CD8-positive, alpha-beta memory T cell (primary cell): ENCODE measurements at places on chromosomes 2 and 18. TPM values are rescaled to one million over a fixed set of nuclear protein-coding genes. Genes with fewer than 3 reads are reported as not detected.

GAL3ST2 gene
- not detected for polyA plus RNA-seq

GNLY gene
- polyA plus RNA-seq: 953 TPM

LHCGR gene
- polyA plus RNA-seq: not detected

NLRC4 gene
- polyA plus RNA-seq: not detected

PFN4 gene
- polyA plus RNA-seq: not detected

GAD1 gene
- not detected for polyA plus RNA-seq

REEP1 gene
- not detected for polyA plus RNA-seq

ACP1 gene
- 171 TPM for polyA plus RNA-seq

RAB6C gene
- polyA plus RNA-seq: not detected

WNT6 gene
- polyA plus RNA-seq: 0.39 TPM

YIPF4 gene
- 22.9 TPM for polyA plus RNA-seq

ASTL gene
- 0.49 TPM for polyA plus RNA-seq

DNA sequence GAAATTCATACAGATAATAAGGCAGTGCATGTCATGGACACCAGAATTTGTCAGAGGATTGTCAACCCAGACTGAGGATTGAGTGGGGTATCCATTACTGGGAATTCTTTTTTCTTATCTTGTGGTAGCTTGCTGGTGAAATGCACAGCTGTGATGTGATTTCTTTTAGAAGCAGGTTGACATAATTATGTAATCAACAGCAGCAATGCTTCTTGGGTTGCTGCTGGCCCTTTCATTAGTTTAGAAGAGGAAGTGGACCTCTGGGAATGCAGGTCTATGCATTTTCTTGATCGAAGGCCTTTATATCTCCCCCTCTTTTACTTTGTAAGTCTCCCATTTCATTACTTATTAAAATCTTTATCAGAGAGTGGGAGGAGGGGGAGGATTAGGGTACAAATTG is 319.9 kb downstream of the AGPS start:
- H3K4me1 ChIP-seq: no peaks in the 10 kb centered on the region
- DNase-seq: no peak
- H3K36me3 ChIP-seq: no peaks in the 10 kb centered on the region
- no peaks in the 10 kb centered on the region for H3K27me3 ChIP-seq
- no peak overlapping the region for H3K27ac ChIP-seq
- H3K4me3 ChIP-seq: no peak overlapping the region

DNA sequence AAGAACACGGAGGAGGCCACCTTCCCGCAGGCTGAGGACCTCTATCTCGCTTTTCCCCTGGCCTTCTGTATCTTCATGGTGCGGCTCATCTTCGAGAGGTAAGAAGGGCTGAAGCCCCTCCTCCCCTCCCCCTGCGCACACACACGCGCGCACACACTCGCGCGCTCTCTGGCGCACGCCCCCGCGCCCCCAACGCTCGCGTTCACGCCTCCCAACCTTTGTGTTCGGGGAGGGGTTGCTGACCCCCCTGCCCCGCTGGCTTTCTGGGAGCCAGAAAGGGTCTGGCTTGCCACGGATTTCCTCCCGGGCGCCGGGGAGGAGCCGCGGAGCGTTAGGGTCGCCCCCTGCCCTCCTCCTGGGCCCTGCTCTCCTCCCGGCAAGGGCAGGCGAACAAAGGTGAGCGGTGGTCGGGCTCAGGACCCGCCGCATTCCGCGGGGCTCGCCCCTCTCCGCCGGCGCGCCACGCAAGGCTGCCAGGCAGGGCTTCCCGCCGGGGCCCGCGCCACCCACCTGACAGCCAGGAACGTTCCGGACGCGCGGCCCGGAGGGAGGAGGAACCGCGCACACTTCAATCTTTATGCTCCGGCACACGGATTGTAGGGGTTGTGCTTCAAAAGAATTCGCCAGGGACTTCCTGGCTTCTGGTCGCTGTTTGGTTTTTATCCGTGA is 583 bp downstream of the CERS6 start:
- peak; percentile 53 for DNase-seq
- no peaks in the 10 kb centered on the region for H3K27me3 ChIP-seq
- peaks cover 17% of the 10 kb centered on the region for H3K4me1 ChIP-seq
- H3K27ac ChIP-seq: peak overlapping the region; percentile 1
- no peaks in the 10 kb centered on the region for H3K36me3 ChIP-seq

GRCh38 chr2:179487010-179487731 is 222.5 kb upstream of the SESTD1 start:
- no peak for DNase-seq
- no peak overlapping the region for H3K4me3 ChIP-seq
- no peaks in the 10 kb centered on the region for H3K27me3 ChIP-seq
- H3K27ac ChIP-seq: no peak overlapping the region
- no peaks in the 10 kb centered on the region for H3K4me1 ChIP-seq

- H3K27me3 ChIP-seq: no peaks in the 10 kb centered on the region
- H3K4me1 ChIP-seq: no peaks in the 10 kb centered on the region
- H3K4me3 ChIP-seq: no peak overlapping the region
- no peaks in the 10 kb centered on the region for H3K36me3 ChIP-seq
Measured at GRCh38 chr2:33436083-33436482, 40.4 kb upstream of the RASGRP3 start.

DNA sequence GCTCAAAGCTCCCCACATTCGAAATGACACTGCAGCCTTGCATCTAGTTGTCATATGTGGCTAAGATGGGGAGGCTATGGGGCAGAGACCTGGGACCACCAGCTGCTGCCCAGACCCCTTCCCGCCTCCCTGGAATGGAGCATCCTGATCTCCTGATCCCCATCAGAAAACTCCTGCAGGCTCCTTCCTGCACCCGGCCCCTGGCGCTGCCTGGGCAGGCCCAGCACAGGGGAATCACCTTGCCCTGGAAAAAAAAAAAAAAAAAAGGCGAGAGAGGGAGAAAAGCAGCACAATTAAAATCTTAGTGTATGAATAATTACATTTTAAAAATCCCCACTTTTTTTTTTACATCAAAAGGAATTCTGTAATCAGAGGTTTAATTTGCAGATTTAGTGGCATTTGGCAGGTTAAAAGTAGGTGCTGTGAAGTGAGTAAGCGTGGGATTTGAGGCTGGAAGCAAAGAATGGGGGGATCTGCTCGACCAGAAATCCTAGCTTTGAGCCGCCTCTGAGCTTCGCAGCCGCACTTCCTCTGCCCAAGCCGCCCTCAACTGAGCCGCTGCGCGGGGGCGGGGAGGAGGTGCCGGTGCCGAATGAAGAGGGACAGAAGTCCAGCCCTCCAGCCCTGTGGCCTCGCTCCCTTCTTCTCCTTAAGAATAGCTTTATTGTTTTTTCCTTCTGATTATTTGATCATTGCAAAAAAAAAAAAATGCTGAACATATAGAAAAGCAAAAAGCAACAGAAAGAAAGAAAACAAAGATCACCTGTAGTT is 30.0 kb downstream of the THNSL2 start:
- H3K4me1 ChIP-seq: peaks cover 15% of the 10 kb centered on the region
- no peak overlapping the region for H3K27ac ChIP-seq
- H3K36me3 ChIP-seq: no peaks in the 10 kb centered on the region
- H3K4me3 ChIP-seq: no peak overlapping the region
- H3K27me3 ChIP-seq: peaks cover 22% of the 10 kb centered on the region

- DNase-seq: no peak
- no peak overlapping the region for H3K4me3 ChIP-seq
- H3K36me3 ChIP-seq: no peaks in the 10 kb centered on the region
- H3K4me1 ChIP-seq: no peaks in the 10 kb centered on the region
- H3K27me3 ChIP-seq: no peaks in the 10 kb centered on the region
- no peak overlapping the region for H3K27ac ChIP-seq
Measured at GRCh38 chr2:39308778-39309177, 65.0 kb upstream of the CDKL4 start.

GRCh38 chr2:99670768-99671734 is 181.2 kb upstream of the REV1 start:
- no peak overlapping the region for H3K4me3 ChIP-seq
- no peaks in the 10 kb centered on the region for H3K36me3 ChIP-seq
- no peak overlapping the region for H3K27ac ChIP-seq
- DNase-seq: no peak
- no peaks in the 10 kb centered on the region for H3K4me1 ChIP-seq
- no peaks in the 10 kb centered on the region for H3K27me3 ChIP-seq

DNA sequence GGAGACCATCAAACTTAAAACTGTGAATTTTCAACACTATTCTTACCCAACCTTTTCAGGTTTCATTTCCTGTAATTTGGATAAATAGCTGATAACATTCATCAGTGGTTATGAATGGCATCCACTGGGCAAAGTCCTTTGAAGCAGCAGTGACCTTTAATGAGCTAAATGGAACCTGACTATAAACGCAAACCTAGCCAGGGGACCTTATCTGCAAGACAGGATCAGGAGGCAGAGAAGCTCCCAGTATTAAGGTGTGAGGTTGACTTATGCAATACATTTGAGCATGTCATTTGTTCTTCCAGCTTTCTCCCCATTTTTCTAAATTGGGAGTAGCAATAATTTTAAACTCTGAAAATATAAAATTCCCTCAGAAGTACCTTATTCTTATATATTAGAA is 38.4 kb downstream of the CREG2 start:
- H3K36me3 ChIP-seq: no peaks in the 10 kb centered on the region
- DNase-seq: no peak
- H3K27ac ChIP-seq: no peak overlapping the region
- H3K4me3 ChIP-seq: no peak overlapping the region
- no peaks in the 10 kb centered on the region for H3K4me1 ChIP-seq
- no peaks in the 10 kb centered on the region for H3K27me3 ChIP-seq

GRCh38 chr18:59616501-59616900 is 80.7 kb downstream of the CCBE1 start:
- no peak overlapping the region for H3K4me3 ChIP-seq
- no peaks in the 10 kb centered on the region for H3K27me3 ChIP-seq
- no peak overlapping the region for H3K27ac ChIP-seq
- H3K4me1 ChIP-seq: no peaks in the 10 kb centered on the region
- no peak for DNase-seq

- H3K4me3 ChIP-seq: no peak overlapping the region
- peaks cover 27% of the 10 kb centered on the region for H3K27me3 ChIP-seq
- no peak overlapping the region for H3K27ac ChIP-seq
Measured at GRCh38 chr2:44804406-44805265, 136.9 kb upstream of the SIX3 start.

DNA sequence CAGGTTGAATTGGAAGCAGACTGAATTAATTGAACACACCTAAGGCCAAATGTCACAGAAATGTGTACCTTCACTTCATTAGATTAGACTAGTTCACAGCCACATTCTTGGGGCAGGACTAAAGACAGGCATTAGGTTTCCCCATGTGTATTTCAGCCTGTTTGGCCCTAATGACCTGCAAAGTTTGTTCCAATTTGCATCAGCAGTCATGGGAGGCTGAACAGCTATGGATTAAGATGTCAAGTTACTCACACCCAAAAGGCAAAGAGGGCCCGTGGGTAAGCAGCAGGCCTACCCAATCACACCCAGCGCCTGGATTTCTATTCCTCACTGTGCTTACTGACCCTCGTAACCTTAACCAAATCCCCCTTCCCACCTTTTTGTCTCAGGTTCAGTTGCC is 99.6 kb upstream of the RIOK3 start:
- no peak overlapping the region for H3K4me3 ChIP-seq
- no peaks in the 10 kb centered on the region for H3K36me3 ChIP-seq
- DNase-seq: no peak

- DNase-seq: no peak
- no peak overlapping the region for H3K4me3 ChIP-seq
- H3K27me3 ChIP-seq: no peaks in the 10 kb centered on the region
- H3K27ac ChIP-seq: peak overlapping the region; percentile 62
- no peaks in the 10 kb centered on the region for H3K4me1 ChIP-seq
Measured at GRCh38 chr2:189582809-189583192, 2.2 kb upstream of the SLC40A1 start.

DNA sequence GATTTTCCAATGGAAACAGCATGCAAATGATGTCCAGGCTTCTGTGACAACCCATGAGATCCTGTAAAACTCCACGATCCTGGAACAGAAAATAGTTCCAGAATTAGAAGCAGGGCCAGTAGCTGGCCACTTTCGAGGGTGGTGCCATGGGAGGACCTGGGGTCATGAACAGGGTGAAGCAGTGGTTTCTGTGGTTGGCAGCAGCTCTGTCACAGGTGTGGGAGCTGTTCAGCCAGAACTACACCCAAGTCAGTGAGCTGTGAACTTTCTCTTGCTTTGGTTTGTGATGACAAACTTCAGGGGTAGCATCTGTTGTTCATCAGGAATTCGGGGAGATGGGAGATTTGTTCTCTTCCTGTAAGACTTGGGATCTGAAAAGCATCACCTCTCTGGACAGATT is 314.4 kb upstream of the NT5C1B start:
- DNase-seq: no peak
- H3K4me1 ChIP-seq: no peaks in the 10 kb centered on the region
- H3K36me3 ChIP-seq: no peaks in the 10 kb centered on the region
- no peak overlapping the region for H3K27ac ChIP-seq

- no peaks in the 10 kb centered on the region for H3K4me1 ChIP-seq
- no peak overlapping the region for H3K27ac ChIP-seq
- no peaks in the 10 kb centered on the region for H3K36me3 ChIP-seq
- DNase-seq: no peak
Measured at GRCh38 chr18:8229040-8229439, 380.2 kb upstream of the RAB12 start.

- H3K36me3 ChIP-seq: peaks cover 8% of the 10 kb centered on the region
- H3K27me3 ChIP-seq: no peaks in the 10 kb centered on the region
- H3K27ac ChIP-seq: no peak overlapping the region
- H3K4me1 ChIP-seq: no peaks in the 10 kb centered on the region
Measured at GRCh38 chr2:111139637-111140317, 19.1 kb downstream of the BCL2L11 start.

DNA sequence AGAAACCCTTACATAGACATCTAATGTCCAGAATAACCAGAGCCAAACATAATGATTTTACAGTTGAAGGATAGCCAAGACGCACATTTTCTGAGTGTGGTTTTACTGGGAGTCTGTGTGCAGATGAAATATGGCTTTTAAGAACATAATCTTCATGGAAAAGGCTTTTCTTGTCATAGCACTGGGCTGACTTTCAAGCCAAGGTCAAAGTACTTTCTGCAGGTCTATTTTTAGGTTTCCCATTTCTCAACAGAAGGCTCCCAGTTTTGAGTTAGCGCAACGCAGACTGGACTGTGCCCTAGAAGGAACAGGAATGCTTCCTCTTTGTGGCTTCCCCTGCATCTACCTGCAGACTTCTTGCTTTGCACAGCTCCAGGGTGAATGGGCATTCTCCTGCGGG is 92.3 kb upstream of the UPP2 start:
- no peak for DNase-seq
- H3K36me3 ChIP-seq: no peaks in the 10 kb centered on the region
- no peaks in the 10 kb centered on the region for H3K4me1 ChIP-seq
- no peak overlapping the region for H3K4me3 ChIP-seq
- no peaks in the 10 kb centered on the region for H3K27me3 ChIP-seq

- no peaks in the 10 kb centered on the region for H3K27me3 ChIP-seq
- no peaks in the 10 kb centered on the region for H3K36me3 ChIP-seq
- no peaks in the 10 kb centered on the region for H3K4me1 ChIP-seq
- no peak overlapping the region for H3K27ac ChIP-seq
- no peak for DNase-seq
- no peak overlapping the region for H3K4me3 ChIP-seq
Measured at GRCh38 chr2:10289352-10289751, 13.4 kb upstream of the HPCAL1 start.
